Adipocyte (in vitro differentiated cells): ENCODE measurements at places on chromosomes 12 and 14.

DNA sequence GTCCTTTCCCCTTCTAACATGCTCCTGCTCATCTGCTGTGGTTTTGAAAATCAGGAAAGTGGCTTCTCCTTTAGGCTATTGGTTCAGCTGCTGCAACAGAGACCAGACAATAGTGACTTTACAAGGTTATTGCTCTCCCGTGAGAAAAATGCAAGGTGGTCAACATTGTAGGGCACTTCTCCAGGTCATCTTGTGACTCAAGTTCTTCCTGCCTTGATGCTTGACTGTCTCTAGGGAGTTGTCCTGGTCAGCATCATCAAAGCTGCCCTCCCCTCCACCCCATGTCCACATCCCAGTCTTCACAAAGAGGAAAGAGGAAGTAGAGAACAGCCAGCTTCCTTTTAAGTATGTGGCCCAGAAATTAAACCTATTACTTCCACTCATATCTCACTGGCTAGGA, 3.9 kb upstream of the TMEM63C start:
- DNase-seq = no peak

GRCh38 chr14:66442953-66443571, 43.1 kb upstream of the CCDC196 start:
- no peak for DNase-seq

DNA sequence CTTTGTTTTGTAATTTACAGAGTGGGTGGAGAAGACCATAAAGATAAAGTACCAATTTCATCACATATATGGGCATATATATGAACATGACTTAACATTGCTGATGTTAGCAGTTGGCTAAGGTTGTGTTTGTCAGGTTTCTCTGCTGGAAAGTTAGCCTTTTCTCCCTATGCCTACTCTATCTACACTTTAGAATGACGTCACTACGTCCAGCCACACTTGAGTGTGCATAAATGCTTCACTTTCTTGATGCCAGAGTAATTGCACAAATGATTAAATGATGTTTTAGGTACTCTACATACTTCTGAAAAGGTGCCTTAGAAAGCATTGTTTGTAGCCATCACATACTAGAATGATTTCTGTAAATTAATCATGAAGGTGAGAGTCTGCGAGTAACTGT, 759.2 kb upstream of the MGAT4C start:
- no peak for DNase-seq

- DNase-seq = peak; percentile 81
These were observed 19.1 kb downstream of the BBOF1 start for GRCh38 chr14:74038020-74038859.

DNA sequence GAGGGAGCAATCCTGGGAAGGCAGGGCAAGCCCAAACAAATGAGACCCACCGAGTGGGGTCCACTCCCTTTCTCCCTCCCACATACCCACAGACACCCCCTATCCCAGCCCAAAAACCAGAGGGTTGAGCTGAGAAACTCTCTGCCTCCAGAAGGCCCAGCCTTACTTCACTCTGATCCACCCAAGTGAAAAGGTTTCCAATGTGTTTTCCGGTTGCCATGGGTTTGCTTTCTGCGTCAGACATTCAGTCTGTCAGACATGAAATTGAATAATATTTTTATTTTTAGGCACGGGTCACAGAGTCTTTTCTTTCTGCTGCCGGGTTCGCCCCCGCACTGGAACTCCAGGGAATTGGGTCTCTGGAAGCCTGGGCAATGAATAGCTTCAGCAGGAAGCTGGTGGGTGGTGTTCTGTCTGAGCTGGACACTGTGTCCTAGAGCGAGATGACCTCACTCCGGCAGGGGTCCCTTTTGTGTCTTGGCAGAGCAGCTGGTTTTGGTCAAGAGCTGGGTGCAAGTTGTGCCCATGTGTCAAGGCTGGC, 69.8 kb upstream of the CLMN start:
- no peak for DNase-seq

GRCh38 chr12:88375306-88376305, 204.7 kb downstream of the KITLG start:
- peak; percentile 19 for DNase-seq

- no peak for DNase-seq
These were observed 6.2 kb downstream of the TMEM120B start for GRCh38 chr12:121718653-121719239.

- DNase-seq = peak; percentile 34
These were observed 9.6 kb downstream of the GSG1 start for GRCh38 chr12:13093848-13094220.

GRCh38 chr14:92464156-92464555, 49.4 kb upstream of the RIN3 start:
- DNase-seq = no peak

DNA sequence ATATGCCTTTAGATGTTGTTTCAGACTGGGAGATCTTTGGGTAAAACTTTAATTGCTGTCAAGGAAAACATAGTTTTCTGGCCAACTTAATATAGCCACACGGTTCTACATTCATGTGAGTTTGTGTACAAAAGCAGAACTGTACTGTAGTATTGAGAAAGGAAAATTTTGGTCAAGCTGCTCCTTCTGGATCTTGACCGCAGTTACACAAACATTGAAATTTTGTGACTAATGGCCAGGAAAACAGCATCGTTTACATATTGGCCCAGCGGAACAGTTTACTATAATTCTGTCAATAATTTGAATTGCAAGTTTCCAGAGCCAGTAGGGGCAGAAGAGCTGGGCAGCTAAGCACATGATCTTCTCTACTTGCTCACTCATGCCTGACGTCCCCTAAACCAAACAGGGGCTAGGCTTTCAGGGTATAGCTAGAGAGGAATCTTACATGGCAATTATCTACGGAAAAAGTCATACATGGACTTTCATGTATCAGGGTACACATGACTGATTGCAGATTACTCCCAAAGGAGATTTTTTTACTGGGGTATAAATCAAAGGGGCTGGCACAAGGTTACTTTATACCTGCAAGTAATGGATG, 11.4 kb upstream of the ART4 start:
- DNase-seq = peak; percentile 79

- DNase-seq = no peak
These were observed 430.2 kb upstream of the SEL1L start for GRCh38 chr14:81963846-81964245.

DNA sequence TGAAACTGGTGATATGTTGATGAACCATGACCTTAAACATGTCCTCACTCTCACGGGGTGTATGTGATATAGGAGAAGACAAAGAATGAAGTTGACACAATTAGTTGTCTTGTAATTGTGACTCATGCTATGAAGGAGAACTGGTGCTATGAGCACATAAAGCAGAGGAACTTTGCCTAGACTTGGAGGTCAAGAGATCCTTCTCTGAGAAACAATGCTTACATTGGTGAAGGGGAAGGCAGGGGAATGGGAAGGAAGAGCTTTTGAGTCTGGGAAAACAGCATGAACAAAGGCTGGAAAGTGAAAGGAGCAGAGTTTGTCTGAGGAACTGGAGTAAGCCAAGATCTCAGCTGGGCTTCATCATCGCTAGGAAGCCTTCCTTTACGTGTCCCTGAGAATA, 83.2 kb downstream of the MYRFL start:
- no peak for DNase-seq

- DNase-seq = no peak
These were observed 23.5 kb downstream of the FMNL3 start for GRCh38 chr12:49683599-49684309.

- DNase-seq = no peak
These were observed 99.4 kb upstream of the DIO3 start for GRCh38 chr14:101461891-101462290.

GRCh38 chr12:31007636-31008175, 66.0 kb upstream of the DDX11 start:
- no peak for DNase-seq

DNA sequence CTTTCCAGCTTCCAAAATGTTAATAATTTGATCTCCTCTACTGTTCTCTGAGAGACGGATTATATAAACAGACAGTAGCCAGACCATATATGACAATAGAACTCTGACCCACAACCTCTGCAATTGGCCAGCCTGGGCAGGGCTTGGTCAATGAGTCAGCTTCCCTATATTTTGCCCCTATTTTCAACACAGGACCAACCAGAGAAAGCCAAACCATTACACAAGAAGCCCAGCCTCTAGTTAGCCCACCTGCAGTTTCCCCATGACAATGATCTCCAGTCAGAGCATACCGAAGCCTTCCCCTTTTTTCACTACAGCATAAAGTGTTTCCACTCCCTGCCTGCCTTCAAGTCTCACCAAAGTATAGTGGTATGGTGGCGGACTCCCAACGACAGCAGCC, 7.6 kb upstream of the EXD2 start:
- DNase-seq = no peak

- no peak for DNase-seq
These were observed 125.7 kb upstream of the DDHD1 start for GRCh38 chr14:53278602-53279506.

GRCh38 chr14:89807151-89807550, 147.4 kb downstream of the EFCAB11 start:
- no peak for DNase-seq

GRCh38 chr14:73248108-73248868, 11.0 kb downstream of the PAPLN start:
- DNase-seq = no peak

- DNase-seq = no peak
These were observed 415.4 kb downstream of the RAD51B start for GRCh38 chr14:68235011-68235410.

DNA sequence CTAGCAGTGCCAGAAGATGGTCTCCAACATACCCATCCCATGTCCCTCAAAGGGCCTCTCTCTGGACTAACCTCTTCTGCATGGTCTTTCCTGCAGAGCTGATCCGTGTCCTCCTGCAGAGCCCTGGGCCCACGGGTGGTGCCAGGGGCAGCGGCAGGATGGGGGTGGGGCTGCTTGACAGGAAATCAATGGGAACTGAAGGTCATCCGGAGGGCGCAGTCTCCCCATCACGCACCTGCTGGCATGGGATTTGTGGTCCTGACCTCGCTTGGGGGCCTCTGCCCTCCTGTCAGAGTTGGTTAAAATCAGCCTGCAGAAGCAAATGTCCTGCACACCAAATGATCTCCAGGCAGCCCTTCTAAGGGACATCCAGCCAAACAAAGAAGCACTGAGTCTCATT, 110.2 kb downstream of the DPF3 start:
- no peak for DNase-seq
